ENCODE measurements at places on chromosomes 12 and 14.

- no peak for DNase-seq
These were observed 16.1 kb downstream of the PAWR start for GRCh38 chr12:79674629-79675028.

- no peak for DNase-seq
These were observed 34.7 kb downstream of the FOS start for GRCh38 chr14:75313294-75313693.

DNA sequence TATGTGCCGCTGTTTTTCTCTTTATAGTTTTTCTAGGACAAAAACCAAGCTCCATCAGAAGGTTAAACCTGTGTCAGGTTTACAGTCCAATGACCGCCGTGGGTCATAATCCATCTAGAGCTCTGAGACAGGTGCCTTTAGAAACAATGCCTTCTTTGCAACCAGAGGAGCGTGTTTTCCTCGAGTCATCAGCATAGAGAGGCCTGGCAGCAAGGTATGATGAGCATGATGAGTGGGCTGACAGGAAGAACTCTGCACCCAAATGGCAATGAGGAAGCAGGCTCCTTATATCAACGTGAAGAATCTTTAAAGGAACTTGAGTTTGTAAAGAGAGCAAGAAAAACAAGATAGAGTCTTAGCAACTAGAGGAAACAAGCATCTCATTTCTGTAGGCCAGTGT is 60.5 kb upstream of the NUDT4 start:
- no peak for DNase-seq

- DNase-seq: no peak
These were observed 435.2 kb upstream of the DCN start for GRCh38 chr12:91617818-91618217.

GRCh38 chr14:72925171-72925759 is 999 bp upstream of the DCAF4 start:
- no peak for DNase-seq

Measured in AG04449 (cell line).